Stimulated activated naive B cell treated with anti-CD40 and anti-IgM and Interleukin-4, amounts not matched to agents 10 μg/mL and 1 μg/mL and 100 μg/mL, for 72 hours (primary cell): ENCODE measurements at places on chromosomes 1 and 21.

- peaks cover 10% of the 10 kb centered on the region for H3K36me3 ChIP-seq
- DNase-seq, result peak; percentile 75
- H3K27me3 ChIP-seq, result no peaks in the 10 kb centered on the region
- peaks cover 10% of the 10 kb centered on the region for H3K4me1 ChIP-seq
- no peak overlapping the region for H3K27ac ChIP-seq
- H3K4me3 ChIP-seq, result no peak overlapping the region
Observed at GRCh38 chr1:111471012-111471411, 2.8 kb upstream of the C1orf162 start.

DNA sequence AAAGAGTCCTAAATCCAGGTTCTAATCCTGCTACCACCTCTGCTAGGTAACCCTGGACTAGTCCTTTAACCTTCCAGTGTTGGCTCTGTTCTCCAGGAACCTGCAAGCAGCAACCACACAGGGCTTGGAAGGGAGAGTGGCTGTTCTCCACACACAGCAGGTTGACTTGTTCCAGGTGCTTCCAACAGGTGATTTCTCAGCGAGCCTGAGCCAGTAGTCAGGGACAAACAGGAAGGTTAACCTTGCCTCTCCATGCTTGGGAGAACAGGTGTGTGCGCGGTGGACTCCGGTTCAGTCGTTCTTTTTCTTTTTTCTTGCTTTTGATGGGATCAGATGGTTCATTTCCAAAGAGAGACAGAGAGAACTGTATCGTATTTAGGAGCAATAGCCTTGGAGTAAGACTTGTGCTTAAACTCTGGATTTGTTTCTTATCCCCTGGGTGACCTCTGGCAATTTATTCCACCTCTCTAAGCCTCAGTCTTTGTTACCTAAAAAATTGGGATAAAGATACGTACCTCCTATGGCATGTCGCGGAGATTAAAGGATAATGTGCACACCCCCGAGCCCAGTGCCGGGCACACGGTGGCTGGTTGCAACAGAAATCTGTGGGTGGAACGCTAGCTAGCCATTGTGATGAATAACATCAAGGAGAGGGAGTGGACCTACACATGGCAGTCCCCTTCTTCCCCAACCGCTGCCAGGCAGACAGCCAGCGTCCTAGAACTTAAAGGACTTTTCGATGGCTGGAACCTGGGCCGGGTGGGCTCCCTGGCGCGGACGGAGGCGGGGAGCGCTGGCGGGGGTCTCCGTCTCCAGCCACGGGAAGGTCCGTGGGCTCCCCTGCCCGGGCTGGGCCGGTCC is 583 bp upstream of the CACHD1 start:
- peaks cover 22% of the 10 kb centered on the region for H3K4me1 ChIP-seq
- H3K27me3 ChIP-seq, result peaks cover 56% of the 10 kb centered on the region
- no peak overlapping the region for H3K27ac ChIP-seq
- DNase-seq, result no peak

DNA sequence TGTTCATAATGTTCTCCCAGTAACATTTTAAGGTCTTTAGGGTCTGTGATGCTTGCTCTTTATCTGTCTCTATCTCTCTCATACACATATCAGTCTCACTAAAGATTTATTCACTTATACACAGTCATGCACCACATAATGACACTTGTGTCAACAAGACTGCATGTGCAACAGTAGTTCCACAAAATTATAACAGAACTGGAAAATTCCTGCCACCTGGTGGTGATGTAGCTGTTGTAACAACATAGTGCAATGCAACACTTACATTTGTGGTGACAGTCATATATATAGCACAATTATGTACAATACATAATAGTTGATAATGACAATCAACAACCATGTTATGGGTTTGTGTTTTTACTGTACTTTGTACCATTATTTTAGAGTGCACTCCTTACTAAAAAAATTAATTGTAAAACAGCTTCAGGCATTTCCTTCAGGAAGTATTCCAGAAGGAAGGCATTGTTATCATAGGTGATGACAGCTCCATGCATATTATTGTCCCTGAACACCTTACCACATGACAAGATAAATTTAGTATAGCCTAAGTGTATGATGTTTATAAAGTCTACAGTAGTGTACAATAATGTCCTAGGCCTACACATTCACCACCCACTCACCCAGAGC is 8.1 kb downstream of the TDRD5 start:
- H3K27ac ChIP-seq, result no peak overlapping the region
- H3K4me3 ChIP-seq, result no peak overlapping the region
- peaks cover 32% of the 10 kb centered on the region for H3K27me3 ChIP-seq
- H3K36me3 ChIP-seq, result no peaks in the 10 kb centered on the region
- no peak for DNase-seq

DNA sequence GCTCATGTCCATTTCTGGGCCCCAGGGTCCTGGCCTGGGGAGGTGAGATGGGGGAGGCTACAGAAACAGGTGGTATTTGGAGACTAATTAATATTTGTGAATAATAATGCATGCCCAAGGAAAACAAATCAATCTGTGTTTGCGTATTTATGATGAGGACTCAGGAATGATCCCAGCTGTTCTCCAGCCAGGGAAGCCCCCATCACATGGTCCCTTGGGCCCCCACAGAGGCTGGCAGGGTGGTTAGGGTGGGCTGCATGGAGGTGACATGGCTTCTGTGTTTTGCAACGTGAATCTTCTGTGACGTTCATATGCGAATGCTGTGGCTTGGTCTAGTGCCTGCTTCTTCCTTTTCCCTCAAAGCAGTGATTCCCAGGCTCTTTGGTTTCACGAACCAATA is 10.5 kb downstream of the PTPRF start:
- no peak for DNase-seq
- no peak overlapping the region for H3K27ac ChIP-seq
- H3K4me1 ChIP-seq, result no peaks in the 10 kb centered on the region
- peaks cover 6% of the 10 kb centered on the region for H3K27me3 ChIP-seq
- H3K36me3 ChIP-seq, result no peaks in the 10 kb centered on the region

GRCh38 chr1:23558872-23559135 is 497 bp downstream of the ID3 start:
- peak overlapping the region; percentile 97 for H3K27ac ChIP-seq
- peaks cover 25% of the 10 kb centered on the region for H3K36me3 ChIP-seq
- DNase-seq, result no peak
- H3K27me3 ChIP-seq, result no peaks in the 10 kb centered on the region
- H3K4me3 ChIP-seq, result peak overlapping the region; percentile 97

DNA sequence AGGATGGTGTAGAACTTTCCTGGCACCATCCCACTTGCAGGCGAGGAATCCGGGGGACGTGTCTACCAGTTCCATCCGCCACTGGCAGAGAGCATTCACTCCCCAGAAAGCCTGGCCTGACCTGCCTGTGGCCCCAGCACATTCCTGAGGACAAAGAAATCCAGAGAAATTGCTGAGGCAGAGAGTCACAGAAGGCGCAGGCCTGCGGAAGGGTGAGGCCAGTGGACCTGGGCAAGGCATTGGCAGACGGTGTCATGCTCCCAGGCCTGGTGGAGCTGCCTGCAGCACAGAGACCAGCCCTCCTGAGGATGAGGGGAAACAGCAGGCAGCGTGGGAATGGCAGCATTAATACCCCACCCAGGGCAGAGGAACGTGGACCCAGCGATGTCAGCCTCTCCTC is 81.2 kb upstream of the F3 start:
- H3K27ac ChIP-seq, result no peak overlapping the region
- peaks cover 4% of the 10 kb centered on the region for H3K36me3 ChIP-seq
- no peaks in the 10 kb centered on the region for H3K27me3 ChIP-seq
- DNase-seq, result no peak
- no peaks in the 10 kb centered on the region for H3K4me1 ChIP-seq
- no peak overlapping the region for H3K4me3 ChIP-seq

- DNase-seq, result no peak
- H3K27ac ChIP-seq, result no peak overlapping the region
- H3K4me1 ChIP-seq, result peaks cover 35% of the 10 kb centered on the region
- H3K27me3 ChIP-seq, result peaks cover 6% of the 10 kb centered on the region
Observed at GRCh38 chr1:234920136-234920842, 208.3 kb downstream of the TOMM20 start.

DNA sequence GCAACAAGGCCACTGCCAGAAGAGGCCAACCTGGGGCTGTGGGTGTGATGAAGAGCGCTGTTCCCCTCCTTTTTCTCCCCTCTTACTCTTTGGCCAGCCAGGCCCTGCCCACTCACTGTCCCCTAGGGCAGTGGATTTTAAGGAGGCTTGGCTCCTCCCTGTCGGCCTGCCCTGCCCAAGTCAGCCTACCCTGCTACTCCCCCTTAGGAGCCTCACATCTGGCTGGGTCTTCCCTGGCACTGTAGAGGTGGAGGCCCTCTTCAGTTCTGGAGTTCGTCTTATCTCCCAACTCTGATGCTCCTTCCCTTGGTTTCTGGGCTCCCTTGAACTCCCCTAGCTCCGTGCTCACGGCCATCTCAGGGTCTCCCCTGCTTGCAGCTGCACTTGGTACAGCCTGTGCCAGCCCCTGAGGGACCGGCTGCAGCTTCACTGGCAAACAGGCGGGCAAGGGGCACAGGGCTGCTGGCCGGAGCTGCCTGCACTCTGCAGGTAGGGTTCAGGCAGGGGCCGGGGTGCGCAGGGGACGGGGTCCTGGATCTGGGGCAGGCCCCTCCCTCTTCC is 4.0 kb downstream of the AMPD2 start:
- DNase-seq, result no peak
- peaks cover 29% of the 10 kb centered on the region for H3K36me3 ChIP-seq
- no peaks in the 10 kb centered on the region for H3K27me3 ChIP-seq
- H3K4me3 ChIP-seq, result peak overlapping the region; percentile 79
- peaks cover 42% of the 10 kb centered on the region for H3K4me1 ChIP-seq
- peak overlapping the region; percentile 89 for H3K27ac ChIP-seq

- peaks cover 58% of the 10 kb centered on the region for H3K36me3 ChIP-seq
- peak overlapping the region; percentile 30 for H3K4me3 ChIP-seq
- H3K27me3 ChIP-seq, result no peaks in the 10 kb centered on the region
- peak overlapping the region; percentile 65 for H3K27ac ChIP-seq
- peaks cover 36% of the 10 kb centered on the region for H3K4me1 ChIP-seq
- no peak for DNase-seq
Observed at GRCh38 chr1:93673163-93673829, 8.3 kb downstream of the BCAR3 start.

GRCh38 chr1:77938651-77939050 is 40.2 kb downstream of the FUBP1 start:
- no peak overlapping the region for H3K4me3 ChIP-seq
- H3K27me3 ChIP-seq, result no peaks in the 10 kb centered on the region
- H3K4me1 ChIP-seq, result no peaks in the 10 kb centered on the region
- H3K36me3 ChIP-seq, result peaks cover 22% of the 10 kb centered on the region
- DNase-seq, result no peak

- no peaks in the 10 kb centered on the region for H3K4me1 ChIP-seq
- no peaks in the 10 kb centered on the region for H3K36me3 ChIP-seq
- H3K27ac ChIP-seq, result no peak overlapping the region
- peaks cover 10% of the 10 kb centered on the region for H3K27me3 ChIP-seq
- DNase-seq, result no peak
Observed at GRCh38 chr1:170162459-170163246, 16.9 kb downstream of the NTMT2 start.

DNA sequence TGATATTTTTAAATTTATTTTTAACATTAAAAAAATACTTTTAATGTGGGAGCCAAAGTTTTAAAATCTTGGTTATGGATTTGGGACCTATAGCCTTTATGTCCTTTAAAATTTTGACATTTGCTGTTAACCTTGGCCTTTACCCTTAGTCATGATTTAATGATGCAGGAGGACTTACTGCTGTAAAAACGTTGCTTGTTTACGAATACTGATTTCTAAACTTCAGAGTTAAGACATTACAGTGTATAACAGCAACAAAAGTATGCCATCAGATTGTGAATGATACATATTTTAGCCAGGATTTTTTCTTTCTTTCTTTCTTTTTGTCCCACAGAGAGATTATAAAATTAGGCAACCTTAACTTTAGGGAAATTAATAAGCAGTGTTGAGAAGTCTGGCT is 8.9 kb downstream of the RBM15 start:
- H3K36me3 ChIP-seq, result peaks cover 19% of the 10 kb centered on the region
- H3K4me1 ChIP-seq, result peaks cover 32% of the 10 kb centered on the region
- no peaks in the 10 kb centered on the region for H3K27me3 ChIP-seq
- H3K27ac ChIP-seq, result no peak overlapping the region
- H3K4me3 ChIP-seq, result no peak overlapping the region
- no peak for DNase-seq

GRCh38 chr1:155940993-155941844 is at the start of gene RXFP4:
TSS of gene RXFP4 (plus strand) at chr1:155941638. CDS start at chr1:155941710, 72 bp downstream.
- H3K27me3 ChIP-seq, result no peaks in the 10 kb centered on the region
- peak within 1 kb of the TSS; percentile 50 for H3K4me3 ChIP-seq
- H3K27ac ChIP-seq, result peak within 1 kb of the TSS; percentile 96
- H3K4me1 ChIP-seq, result peaks cover 78% of the 10 kb centered on the region
- H3K36me3 ChIP-seq, result peaks cover 11% of the 10 kb centered on the region
- no peak for DNase-seq

DNA sequence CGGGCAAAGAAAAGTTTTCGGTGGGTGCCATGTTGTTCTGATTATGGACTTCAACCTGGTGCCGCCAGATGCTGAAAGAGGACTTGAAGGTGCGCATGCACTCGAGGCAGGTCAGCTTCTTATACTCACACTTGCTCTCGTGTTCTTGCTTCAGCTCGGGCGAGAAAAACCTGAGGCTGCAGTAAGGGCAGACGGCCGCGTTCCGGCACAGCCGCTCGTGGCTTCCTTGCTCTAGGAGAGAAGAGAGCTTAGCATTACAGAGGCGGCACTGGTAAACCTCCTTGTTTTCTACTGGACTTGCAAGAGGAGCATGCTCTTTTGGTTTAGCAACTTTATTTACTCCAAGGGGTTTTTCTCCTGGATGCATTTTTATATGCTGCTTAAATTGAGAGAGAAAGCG is 18.5 kb downstream of the ZBTB21 start:
- H3K36me3 ChIP-seq, result peaks cover 40% of the 10 kb centered on the region
- DNase-seq, result no peak
- no peaks in the 10 kb centered on the region for H3K4me1 ChIP-seq
- no peaks in the 10 kb centered on the region for H3K27me3 ChIP-seq

DNA sequence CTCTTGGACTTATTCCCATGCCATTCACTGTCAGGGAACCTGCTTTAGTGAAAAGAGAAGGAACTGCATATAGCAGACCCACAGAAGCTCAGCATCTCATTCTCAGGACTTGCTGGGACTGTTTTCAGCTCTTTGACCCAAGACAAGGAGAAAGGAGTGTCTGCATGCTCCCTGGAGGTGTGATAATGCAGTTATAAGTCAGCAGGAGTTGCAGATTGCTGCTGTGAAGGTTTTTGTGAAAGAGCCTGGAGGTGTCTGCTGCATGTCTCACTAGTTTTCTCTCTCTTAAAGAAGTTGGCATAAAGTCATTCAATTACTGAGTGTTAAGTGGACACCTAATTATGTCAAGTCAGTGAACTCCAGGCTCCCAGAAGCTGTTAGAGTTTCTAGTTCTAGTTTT is 343.4 kb downstream of the BRINP2 start:
- no peaks in the 10 kb centered on the region for H3K4me1 ChIP-seq
- H3K27me3 ChIP-seq, result no peaks in the 10 kb centered on the region
- no peak overlapping the region for H3K27ac ChIP-seq
- H3K4me3 ChIP-seq, result no peak overlapping the region

GRCh38 chr1:163357378-163357777 is 35.6 kb downstream of the NUF2 start:
- no peaks in the 10 kb centered on the region for H3K36me3 ChIP-seq
- H3K4me1 ChIP-seq, result peaks cover 6% of the 10 kb centered on the region
- H3K4me3 ChIP-seq, result no peak overlapping the region
- no peak overlapping the region for H3K27ac ChIP-seq

DNA sequence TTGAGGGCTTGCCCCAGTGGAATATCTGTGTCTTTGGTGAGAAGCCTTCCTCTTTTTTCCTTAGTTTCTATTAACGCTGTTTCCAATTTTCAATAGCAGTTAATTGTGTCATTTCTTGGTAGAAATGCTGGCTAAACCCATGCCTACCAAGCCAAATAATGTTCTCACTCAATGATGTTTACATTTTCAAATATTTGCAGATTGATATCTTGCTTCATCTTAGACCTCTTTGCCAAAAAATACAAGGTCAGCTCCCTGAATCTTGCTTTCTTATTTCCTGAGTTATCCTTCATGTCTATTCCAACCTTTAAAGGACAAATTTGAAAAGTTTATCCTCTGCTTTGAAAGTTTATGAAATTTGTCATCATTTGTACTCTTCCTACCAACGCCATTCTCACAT is 5.1 kb downstream of the KCNJ15 start:
- no peak overlapping the region for H3K27ac ChIP-seq
- H3K27me3 ChIP-seq, result peaks cover 9% of the 10 kb centered on the region
- no peak for DNase-seq
